Body of pancreas (tissue), 4 donors: ENCODE measurements at places on chromosomes 12 and 14. TPM values are rescaled to one million over a fixed set of nuclear protein-coding genes. Genes with fewer than 3 reads are reported as not detected.

Gene ANO2
- total RNA-seq: 4.3 TPM

Gene NINJ2
- total RNA-seq: 0.78 TPM

Gene LHX5
- total RNA-seq: not detected

GRCh38 chr12:116471544-116471943 lies 87.6 kb upstream of the MAP1LC3B2 start:
- no peak overlapping the region for H3K27ac ChIP-seq
- no peaks in the 10 kb centered on the region for H3K27me3 ChIP-seq
- no peak for DNase-seq
- peaks cover 8% of the 10 kb centered on the region for H3K4me1 ChIP-seq
- H3K4me3 ChIP-seq: no peak overlapping the region

DNA sequence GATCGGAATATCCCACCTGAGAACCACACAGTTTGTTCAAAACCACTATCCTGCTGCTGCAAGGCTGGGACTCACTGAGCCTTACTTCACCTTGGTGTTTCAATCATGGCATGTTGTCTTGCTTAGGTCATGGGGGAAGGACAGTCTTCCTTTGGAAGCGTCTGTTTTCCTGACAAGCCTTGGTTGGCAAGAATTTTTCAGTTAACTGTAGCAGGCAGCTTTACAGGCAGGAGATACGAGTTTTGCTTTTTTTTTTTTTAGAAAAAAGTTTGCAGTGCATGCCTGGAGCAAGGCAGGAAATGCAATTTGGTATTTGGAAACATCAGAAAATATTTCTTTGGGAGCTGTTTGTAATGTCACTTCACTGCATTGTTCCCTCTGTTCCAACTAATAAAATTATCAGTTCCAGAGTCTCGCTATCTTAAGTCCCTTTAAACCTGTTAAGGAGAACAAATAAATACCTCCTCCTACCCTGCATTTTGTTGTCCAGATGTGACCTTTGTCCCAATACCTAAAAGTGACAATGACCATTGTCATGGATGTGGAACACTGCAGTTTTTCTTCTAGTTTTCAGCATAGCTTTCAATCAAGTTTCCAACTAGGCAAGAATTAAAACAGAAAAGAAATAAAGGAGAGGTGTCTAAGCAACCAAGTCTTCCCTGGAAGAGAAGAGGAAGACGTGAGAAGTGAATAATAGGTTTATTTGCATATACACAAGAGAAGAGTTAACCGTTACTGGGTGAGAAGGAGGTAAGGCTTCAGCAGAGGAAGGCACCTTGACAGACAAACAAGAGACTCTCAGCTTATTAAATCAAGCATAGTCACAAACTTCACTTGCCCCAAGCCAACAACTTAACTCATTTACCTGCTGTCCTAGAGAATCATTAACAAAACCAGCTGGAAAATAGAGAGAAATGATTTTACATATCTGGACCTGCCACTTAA lies 71.4 kb upstream of the ACTN1 start:
- DNase-seq: no peak
- no peaks in the 10 kb centered on the region for H3K27me3 ChIP-seq
- peaks cover 20% of the 10 kb centered on the region for H3K4me1 ChIP-seq

GRCh38 chr12:56631790-56632700 lies 1.9 kb upstream of the BAZ2A start:
- peaks cover 63% of the 10 kb centered on the region for H3K4me1 ChIP-seq
- no peak overlapping the region for H3K4me3 ChIP-seq
- no peaks in the 10 kb centered on the region for H3K27me3 ChIP-seq

DNA sequence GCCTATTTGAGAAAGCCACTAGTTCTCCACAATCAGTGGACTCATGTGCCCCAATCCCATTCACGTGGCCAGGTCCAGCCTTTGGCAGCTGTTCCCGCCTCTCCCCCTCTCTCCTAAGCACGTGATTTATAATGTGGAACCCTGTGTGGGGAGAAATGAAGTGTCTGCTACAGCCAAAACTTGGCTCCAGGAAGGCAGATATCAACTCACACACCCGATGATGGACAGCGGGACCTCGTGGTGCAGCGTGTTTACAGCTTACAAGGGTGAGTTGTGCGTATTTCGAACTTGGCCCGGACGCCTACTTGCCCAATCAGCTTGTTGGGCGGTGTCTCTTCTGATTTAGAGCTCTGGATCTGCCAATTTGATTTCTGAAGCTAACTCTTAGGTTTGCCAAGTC lies 38.1 kb upstream of the FAM181A start:
- H3K36me3 ChIP-seq: no peaks in the 10 kb centered on the region
- no peaks in the 10 kb centered on the region for H3K27me3 ChIP-seq
- H3K27ac ChIP-seq: no peak overlapping the region
- no peak overlapping the region for H3K4me3 ChIP-seq
- no peaks in the 10 kb centered on the region for H3K4me1 ChIP-seq
- DNase-seq: no peak

DNA sequence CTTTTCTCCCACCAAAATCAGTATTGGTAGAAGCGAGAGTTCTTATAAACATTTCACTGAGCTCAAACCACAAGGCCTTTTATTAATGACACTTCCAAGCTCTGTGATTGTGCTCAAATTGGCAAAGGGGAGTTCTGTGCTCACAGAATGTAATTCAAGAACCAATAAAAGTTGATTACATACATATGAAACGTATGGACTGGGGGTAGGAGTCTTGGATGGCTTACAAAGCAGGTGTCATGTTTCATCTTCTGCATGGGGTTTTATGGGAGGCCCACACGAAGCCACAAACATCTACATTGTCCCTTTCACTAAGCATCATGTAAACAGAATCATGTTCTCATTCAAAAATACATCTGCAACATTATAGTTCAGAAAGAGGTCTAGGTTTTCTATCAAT lies 828.3 kb downstream of the VRK1 start:
- H3K27me3 ChIP-seq: no peaks in the 10 kb centered on the region
- no peaks in the 10 kb centered on the region for H3K4me1 ChIP-seq
- no peaks in the 10 kb centered on the region for H3K36me3 ChIP-seq

- no peak for DNase-seq
- H3K4me1 ChIP-seq: no peaks in the 10 kb centered on the region
- no peaks in the 10 kb centered on the region for H3K36me3 ChIP-seq
- no peak overlapping the region for H3K4me3 ChIP-seq
- H3K27ac ChIP-seq: no peak overlapping the region
- H3K27me3 ChIP-seq: no peaks in the 10 kb centered on the region
These were observed 14.7 kb downstream of the RASAL1 start for GRCh38 chr12:113120670-113121370.
